ENCODE measurements at places on chromosomes 5 and 9.

GRCh38 chr9:32550150-32550561 is 2.0 kb upstream of the SMIM27 start:
- no peak for DNase-seq

DNA sequence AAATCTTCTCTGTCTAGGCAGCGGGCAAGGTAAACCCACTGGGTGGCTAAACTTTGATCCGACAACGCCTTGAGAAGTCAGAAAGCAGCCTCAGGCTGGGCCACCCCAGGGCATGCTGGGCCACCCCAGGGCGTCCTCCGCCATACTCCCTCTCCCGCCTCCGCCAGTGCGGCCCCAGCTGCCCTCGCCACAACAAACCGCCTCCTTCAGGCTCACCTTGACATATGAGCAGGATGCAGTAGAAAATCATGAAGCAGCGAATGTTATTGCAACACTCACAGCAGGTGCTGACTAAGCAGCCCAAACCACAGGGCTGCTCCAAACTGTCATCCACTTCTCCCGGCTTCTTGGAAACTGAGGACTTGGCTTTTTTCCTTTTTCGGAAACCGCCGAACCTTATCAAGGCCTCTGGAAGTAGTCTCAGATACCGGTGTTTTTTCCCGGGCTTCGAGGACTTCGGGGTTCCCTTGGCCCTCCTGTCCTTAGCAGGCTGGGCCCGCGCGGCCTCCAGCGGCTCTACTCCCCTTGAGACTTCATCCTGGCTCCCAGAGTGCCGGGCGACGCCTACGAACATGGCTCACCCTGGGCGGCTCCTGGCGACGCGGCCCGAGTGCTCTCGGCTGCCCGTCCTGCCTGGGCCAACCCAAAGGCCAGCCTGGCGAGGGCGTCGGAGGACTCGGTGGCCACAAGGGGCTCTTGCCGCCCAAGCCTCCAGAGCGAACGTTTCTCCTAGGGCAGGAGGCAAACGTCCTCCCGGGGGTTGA is at the start of gene SLCO6A1:
SLCO6A1 (minus strand) TSS at position 731 of the 764 bp plus-strand sequence; CDS start at position 574, 157 bp downstream.
- DNase-seq: no peak

DNA sequence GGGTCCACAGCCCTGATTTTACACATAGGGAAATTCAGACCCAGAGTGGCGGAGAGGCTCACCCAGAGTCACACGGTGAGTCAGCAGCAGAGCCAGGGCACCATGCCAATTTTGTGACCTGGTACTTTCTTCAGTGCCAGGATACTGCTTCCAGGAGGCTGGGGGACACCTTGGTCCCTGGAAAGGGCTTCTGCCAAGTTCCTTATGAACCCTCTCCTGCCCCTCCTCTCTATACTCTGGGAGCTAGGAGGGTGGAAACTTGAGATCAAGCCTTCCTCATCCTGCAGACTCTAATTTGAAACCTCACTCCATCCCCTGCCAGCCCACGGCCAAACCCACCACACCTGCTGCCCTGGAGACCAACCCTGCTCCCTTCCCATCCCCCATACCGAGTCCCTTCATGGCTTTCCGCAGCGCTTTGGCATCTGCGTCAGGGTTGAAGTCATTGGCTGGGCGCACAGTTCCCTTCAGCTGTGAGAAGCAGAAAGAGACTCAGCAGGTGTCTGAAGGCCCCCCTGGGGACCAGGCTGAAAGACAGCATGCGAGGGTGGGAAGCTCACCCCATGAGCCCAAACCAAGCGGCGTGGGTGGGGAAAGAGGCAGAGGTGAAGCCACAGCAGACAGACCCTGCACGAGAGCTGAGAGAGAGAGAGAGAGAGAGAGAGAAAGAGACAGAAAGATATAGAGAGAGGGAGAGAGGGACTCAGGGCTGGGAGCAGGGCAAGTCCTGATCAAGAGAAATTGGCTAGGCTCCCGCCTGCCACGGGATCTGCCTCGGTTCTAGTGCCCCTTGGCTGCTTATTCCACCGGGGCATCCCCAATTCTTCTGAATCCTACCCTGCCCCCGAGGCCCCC is 33.5 kb downstream of the ANXA6 start:
- peak; percentile 89 for DNase-seq

DNA sequence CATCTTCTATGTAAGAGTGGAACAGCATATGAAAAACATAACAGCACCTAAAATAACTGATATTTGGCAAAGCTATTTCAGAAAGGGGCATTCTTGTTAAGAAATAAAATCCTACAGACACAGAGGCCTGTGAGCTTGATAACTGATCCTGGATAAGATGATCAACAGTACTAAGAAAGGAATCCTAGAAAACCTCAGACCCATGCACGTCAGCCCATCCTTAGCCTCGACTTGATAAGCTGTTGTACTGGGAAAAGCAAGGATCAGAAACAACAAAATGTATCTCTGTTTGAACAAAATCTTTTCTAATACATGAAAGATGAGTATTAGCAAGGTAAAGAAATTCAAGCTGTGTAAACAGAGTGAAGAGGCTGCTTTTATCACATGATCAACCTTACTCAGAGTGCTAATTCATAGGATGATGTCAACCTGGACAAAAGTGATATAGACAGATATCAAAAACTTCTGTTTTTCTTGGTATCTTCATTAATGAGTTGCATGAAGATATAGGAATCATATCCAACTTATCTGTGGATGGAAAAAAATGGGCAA is 15.2 kb downstream of the LIFR start:
- no peak for DNase-seq

- DNase-seq: no peak
Measured at GRCh38 chr9:122261469-122261881, 3.2 kb downstream of the RBM18 start.

DNA sequence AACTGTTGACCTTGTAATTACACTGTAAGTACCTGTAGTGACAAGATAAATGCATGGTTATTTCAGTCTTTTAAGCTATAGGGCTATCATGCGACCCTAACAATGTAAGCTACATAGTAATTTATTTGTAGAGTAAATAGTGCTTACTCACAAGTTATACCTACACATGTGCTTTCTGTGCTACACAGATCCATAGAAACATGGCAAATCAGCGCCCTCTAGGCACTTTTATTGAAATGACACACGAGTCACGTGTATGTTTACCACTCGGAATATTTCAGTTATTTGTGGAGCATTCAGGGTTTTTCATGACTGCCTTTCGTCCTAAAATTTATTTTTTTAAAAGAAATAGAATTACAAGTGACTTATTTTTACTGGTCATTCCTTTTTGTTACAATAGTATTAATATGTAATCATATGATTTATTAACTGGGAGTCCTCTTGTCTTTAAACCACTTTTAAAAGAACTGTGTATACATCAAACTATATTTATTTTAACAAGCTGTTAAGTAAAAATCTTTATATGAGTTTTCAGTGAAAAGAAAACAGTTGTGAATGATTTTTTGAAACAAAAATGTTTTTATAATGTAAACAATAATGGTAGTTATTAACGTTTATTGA is 1242.3 kb upstream of the WWC1 start:
- DNase-seq: peak; percentile 45

DNA sequence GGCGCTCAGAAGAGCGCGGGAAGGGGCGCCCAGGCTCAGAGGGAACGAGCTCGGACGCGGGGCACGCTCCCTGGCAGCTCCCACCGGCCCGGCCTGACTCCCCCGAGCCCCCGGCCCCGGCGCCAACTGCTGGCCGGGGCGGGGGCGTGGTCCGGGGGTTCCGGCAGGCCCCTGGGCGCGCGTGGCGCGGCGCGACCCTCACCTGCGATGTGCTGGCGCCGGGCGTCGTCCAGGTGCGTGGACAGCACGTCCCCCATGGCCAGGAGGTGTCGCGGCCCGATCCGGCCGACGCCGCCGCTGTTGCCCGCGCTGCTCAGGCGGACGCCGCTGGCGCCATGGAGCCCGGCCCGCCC is 43.5 kb upstream of the STXBP1 start:
- no peak for DNase-seq

DNA sequence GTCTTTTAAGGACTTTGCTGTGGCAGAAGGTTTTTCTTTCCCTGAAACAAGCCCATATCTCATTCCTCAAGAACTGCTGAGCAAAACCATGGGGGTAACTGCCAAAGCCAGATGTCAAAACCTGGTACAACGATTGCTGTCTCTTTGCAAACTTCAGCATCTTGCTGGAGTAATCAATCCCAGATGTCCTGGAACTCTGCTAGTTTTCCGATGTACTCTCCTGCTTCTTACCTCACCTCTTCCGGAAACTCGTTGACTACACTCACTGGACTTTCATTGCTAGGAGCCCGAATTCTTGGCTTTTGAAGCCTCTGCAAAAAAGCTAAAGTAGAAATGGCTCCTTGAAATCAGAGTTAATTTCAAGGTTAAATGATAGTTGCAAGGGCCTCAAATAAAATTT is 23.3 kb downstream of the RAD1 start:
- no peak for DNase-seq

DNA sequence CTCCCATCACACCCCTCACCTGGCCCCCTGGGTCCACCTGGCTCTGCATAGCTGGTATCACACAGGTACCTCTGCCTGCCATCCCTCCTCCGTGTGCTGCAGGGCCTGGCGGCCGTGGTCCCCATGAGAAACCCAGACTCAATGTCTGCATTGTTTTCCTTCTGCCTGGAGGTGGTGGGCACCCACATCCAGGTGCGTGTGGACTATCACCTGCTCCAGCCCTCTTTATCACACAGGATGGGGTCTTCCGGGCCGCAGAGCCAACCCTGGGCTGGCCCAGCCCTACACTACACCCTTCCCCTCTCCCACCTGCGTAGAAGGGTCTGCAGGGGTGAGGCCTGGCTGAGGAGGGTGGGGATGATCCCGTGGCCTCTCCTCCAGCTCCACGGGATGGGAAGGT is 7.0 kb upstream of the FUT7 start:
- no peak for DNase-seq

DNA sequence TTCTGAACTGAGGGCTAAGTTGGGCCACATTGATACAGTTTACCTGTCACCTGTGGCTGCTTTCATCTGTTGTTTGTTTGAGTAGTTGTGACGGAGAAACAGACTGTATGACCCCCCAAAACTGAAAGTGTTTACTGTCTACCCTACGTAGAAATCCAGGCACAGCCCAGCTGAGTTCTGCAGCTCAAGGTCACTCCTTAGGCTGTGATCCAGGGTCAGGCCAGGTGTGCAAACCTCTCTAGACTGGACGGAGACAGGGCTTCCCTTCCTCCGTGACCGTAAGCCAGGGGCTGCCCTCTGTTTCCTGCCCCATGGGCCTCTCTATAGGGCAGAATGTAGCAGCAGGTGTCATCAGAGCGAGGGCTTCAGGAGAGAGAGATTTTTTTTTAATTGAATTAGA is 207.9 kb upstream of the OTULINL start:
- DNase-seq: no peak

DNA sequence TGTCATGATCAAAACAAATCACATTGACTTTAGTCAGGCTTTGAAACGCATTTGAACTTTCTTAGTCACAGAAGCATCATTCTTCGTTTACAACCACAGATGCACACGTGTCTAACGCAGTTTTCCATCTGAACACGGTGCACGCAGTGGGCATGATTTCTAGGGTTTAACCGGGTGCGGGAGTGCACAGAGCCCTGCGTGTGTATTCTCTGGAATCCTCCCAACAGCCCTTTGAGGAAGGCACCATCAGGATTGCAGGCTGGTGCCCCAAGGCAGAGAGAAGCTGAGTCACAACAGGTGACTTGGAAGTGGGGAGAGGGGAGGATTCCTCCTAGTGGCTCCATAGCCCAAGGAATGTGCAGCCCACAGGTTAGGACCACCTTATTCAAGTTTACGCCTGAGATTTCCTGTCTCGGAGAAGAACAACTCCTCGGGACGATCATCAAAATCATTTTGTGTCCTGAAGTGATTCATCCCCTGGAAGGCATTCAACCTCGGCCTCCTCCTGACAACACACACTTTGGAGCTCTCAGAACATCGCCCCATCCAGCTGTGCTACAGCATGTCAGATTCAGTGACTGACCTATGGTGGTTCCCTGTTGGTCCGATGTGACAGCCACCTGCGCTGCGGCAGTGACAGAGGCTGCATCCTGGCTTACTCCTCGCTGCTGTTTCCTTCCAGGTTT is 13.1 kb downstream of the ROPN1L start:
- DNase-seq: no peak

DNA sequence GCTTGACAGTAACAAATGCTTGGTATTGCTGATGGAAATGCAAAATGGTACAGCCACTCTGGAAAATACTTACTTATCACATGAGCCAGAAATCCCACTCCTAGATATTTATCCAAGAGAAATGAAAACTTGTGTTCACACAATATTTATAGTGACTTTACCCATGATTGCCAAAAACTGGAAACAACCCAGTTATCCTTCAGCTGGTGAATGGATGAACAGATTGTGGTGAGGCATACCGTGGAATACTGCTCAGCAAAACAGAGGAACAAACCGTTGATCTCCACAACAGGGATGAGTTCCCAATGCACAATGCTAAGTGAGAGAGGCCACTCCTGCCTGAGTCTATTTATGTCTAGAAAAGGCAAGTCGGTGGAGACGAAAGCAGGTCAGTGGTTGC is 40.5 kb upstream of the LRRC14B start:
- no peak for DNase-seq

GRCh38 chr5:84281383-84281782 is 103.3 kb downstream of the EDIL3 start:
- DNase-seq: no peak

All from activated CD8-positive, alpha-beta T cell treated with anti-CD3 and anti-CD28 coated beads for 36 hours (primary cell).